ENCODE measurements at places on chromosomes 4 and X. TPM values are rescaled to one million over a fixed set of nuclear protein-coding genes. Genes with fewer than 3 reads are reported as not detected.

The F9 gene
- total RNA-seq = not detected

The ARHGAP6 gene
- not detected for total RNA-seq

The ATRX gene
- 19.3 TPM for total RNA-seq

The BEX2 gene
- 10.2 TPM for total RNA-seq

The SNCA gene
- total RNA-seq = not detected

The TCEAL4 gene
- 114 TPM for total RNA-seq

The LRCH2 gene
- 0.03 TPM for total RNA-seq

The MTTP gene
- not detected for total RNA-seq

The FAM200B gene
- total RNA-seq = 26.1 TPM

The IKBKG gene
- total RNA-seq = 41.9 TPM

Measured in A549 treated with GW870086 at 1 μM for 4 hours (cell line).